ENCODE measurements at places on chromosomes 11 and 22.

DNA sequence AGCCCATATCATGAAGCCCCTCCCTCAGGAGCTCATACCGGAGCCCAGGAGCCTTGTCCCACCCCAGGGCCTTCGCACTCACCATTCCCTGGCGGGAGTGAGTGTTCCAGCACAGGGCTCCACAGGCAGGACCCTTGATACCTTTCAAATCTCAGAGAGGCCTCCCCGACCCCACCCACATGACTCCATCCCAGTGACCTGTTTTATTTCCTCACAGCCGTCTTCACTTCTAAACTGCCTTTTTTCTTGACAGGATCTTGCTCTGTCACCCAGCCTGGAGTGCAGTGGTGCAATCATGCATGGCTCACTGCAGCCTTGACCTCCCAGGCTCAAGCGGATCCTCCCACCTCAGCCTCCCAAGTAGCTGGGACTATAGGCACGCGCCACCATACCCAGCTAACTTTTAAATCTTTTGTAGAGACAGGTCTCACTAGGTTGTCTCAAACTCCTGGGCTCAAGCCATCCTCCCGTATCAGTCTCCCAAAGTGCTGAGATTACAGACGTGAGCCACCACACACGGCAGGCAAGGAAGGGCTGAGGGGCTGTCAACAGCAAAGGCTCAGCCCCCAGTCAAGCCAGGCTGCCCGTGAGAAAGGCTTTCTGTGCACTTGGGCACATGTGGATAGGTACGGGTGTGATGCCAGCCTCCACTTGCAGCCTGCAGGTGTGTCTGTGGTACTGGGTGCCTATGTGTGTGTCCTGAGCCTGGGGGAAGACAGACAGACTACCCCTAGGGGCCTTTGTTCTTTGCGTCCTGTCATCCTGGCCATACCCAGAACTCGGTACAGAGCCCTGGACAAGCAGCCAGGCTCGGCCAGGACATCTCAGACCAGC, 9.3 kb downstream of the RPL3 start:
- DNase-seq: no peak

GRCh38 chr11:112555491-112556364, 295.1 kb upstream of the PLET1 start:
- DNase-seq: no peak

- no peak for DNase-seq
Observed at GRCh38 chr11:11857769-11858168, 16.0 kb downstream of the USP47 start.

DNA sequence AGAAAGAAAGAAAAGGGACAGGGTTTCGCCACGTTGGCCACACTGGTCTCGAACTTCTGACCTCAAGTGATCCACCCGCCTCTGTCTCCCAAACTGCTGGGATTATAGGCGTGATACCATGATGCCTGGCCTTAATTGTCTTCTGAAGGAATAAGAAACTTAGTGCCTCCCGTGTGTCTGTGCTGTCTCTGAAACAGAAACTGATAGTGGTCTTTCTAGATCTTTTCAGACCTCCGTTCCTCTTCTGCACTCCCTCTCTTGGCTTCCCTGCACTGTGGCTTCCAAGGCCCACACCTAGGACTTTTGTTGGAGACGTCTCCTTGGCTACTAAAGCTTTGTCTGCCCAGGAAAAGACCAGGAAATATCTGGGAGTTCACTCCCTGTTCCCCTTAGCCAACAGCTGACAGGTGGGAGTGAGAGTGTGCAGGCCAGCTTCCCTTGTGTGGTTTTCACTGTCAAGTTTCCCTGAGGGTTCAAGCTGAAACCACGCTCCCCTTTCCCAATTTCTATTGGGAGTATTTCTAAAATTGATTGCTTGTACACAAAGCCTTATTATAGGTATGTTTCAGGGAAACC, 10.1 kb upstream of the HTR3B start:
- no peak for DNase-seq

GRCh38 chr22:49922926-49923325, 4.5 kb downstream of the CRELD2 start:
- no peak for DNase-seq

GRCh38 chr11:18756889-18757288, 30.9 kb upstream of the IGSF22 start:
- DNase-seq: no peak

DNA sequence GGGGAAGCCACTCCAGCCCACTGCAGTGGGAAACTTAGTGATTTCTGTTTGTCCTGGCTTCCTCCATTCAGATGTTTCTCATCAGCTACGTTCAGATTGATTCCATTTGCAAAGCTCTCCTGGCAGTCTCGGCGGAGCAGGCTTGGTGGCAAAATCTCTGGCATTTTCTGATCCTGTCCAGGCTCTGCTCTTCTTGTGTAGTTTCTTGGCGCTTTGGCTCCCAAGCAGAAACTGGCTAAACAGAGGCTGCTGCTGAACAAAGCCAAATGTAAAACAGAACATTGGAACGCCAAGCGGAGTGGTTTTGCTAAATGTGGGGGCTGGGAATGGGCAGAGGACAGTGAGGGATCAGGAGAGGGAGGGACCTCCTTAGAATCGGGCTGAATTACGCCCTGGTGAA, 36.7 kb downstream of the ADAMTS8 start:
- DNase-seq: no peak

DNA sequence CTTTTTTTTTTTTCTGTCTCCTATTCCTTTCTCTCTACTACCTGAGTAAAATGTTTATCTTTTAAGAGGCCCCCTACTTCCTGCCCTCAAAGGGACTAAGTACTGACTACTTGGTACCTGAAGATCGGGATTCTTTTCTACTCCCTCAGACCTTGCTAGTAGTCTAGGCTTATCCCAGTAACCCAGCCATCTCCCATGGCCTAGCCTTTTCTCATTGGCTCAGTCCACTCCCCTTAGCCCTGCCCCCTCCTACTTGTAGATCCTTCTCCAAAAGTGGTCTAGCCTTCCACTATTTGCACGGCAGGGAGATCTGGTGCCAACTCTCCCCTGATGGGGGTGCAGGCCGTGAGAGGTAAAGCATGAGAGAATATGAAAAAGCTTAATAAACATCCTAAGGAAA, 133.7 kb downstream of the RCN1 start:
- DNase-seq: no peak

DNA sequence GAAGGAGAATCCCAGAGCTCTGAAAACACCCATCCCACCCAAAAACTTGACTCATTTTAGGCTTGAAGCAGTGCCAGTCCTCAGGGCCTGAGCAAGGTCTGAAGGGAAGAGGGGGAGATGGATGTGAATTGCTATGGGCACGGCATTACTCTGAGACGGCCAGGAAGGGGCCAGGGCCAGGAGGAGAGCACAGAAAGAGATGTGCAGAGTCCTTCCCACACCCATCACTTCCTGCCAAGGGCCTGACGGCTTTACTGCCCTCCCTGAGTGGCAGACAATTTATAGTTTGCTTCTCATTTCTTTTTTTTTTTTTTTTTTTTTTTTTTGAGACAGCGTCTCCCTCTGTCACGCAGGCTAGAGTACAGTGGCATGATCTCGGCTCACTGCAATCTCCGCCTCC, 22.5 kb downstream of the TAB1 start:
- no peak for DNase-seq

DNA sequence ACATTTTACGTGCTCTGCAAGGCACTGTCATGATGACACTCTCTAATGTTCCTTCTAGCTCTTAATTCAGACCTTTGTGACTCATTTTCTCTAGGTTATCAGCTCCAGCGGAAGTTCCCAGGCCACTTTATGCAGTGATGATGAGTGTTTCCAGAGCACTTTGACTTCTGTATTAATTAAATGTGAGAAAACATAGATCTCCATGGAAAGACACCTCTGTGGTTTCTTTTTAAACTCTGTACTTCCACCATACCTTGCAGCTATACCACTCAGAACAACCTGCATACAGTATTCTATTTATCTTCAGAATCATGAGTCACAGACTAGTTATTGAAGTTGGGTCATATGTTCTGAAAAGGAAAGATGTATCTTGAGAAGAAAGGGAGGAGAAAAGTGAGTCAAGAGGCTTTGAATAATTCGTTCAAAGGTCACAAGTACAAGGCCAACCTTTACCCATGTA, 175.6 kb upstream of the TENM4 start:
- no peak for DNase-seq

DNA sequence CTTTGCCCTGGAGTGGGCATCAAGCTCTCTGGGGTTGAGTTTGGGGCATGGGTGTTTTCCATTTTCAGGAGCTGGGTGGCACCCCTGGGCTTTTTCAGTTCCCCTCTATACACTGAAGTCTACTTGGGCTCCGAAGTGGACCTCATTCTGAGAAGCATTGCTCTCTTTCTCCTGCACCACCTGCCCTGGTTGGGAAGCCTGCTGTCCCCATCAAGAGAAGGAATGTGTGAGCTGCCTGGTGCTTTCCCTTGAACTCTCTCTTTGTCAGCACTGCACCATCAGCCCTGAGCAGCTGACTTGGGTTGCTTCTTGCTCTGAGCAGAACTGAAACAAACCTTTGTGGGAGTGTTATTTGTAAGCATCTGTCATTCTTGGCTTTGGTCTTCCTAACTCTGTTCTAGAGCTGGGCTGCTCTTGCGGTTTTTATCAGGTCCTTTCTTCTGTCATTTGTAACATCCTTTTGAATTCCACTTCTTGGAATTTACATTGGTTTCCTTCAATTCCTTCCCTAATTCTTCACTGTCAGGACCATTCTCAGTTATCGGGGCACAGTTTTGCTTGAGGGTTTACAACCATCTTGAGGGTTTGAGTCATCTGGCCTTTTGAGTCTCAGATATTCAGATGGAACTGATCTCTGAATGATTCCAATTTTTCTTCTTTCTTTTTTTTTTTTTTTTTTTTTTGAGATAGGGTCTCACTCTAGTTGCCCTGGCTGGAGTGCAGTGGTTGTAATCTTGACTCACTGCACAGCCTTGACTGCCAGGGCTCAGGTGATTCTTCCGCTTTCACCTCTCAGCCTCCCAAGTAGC, 20.5 kb downstream of the UBE2L3 start:
- DNase-seq: no peak

- no peak for DNase-seq
Observed at GRCh38 chr11:121864660-121865059, 251.4 kb downstream of the BLID start.

DNA sequence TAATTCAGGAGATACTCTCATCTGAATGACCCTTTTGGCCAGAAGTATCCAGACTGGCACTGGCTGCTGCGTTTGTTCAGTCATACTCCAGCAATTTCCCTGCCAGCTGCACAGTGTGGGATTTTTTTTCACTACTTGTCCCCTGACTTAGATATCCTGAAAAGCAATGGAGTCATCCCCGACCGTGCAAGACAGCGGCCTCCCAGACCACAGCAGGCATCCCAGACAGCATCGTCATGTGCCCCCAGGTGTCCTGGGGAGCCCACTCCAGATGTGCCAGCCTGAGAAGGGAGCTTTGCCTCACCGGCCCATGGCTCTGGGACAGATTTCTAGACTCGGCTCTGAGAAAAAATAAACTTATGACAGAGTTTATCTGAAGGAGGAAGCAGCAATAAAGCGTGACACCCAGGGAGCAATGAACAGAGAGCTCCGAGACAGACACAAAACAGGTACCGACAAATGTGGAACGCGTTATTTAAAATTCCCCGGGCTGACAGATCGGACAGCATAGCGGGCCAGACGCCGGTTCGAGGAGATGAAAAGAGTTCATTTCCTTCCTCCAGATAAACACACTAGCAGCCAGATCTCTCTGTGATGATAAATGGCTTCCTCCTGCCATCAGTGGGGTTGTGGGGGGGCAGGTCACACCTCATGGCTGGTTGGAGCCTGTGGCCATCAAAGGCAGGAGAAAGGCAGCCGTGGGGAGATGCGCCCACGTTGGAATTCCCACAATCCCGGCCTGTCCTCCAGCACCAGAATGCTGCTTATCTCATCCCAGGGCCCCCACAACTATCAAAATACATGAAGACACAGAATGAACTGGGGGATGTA, 106.4 kb upstream of the FGF3 start:
- no peak for DNase-seq

DNA sequence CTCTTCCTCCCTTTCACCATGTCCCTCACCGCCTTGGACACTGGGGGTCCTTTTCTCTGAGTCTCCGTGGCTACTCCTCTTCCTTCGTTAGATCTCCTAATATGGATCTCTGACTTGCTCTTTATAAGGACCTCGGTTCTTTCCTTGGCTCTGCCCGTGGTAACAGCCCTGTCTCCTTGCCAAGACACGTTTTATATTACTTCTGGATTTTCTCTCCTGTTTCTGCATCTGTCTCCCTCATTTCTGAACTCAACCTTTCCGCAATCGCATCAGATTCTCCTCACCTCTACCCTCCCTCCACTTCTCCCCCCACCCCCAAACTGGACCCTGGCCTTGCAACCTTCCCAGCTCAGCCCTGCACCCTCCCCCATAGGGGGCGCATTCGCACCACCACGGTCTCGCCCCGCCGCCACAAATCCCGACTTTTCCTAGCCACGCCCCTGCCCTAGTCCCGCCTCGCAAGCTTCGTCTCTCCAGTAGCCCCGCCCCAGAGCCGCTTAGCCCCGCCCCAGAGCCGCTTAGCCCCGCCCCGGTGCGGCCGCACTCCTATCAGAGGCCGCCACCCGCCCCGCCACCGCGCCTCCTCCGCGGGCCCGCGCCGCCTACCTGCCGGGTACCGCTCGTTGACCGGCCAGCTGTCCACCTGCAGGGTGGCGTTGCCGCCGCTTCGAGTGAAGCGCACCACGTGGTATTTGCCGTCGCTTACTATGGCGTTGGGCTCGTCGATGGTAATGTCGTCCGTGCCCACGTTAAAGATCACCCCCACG, 39.0 kb downstream of the SLC22A12 start:
- no peak for DNase-seq

GRCh38 chr11:17273668-17274282, 2.8 kb upstream of the NUCB2 start:
- no peak for DNase-seq

DNA sequence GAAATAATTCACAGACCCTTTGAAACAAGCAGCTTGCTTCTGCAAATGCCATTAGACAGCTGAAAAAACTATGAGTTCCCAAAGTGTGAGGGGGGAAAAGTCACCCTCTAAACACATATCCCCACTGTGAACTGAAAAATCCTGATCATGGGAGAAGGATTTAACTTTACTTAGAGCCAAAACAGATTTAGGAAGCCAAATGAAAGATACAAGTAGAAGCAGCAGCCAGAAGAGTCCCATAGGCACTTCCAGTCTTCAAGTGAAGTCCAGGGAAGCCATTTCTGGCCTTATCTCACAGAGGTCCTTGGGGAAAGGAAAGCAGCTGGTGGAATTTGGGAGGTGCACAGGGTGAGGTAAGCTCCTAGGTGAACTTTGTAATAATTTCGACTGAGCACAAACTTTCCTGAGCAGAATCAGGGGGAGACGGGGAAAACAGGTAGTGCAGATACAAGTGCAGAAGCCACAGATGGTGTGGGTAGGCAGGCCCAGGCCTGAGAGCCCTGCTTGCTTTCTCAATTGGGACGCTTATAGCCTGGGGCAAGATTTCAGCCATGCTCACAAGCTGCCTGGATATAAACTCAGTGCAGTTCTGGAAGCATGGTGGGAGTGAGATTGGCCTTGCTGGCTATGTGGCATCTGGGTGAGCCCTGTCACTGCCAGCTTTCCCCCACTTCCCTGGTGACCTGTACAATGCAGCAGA, 44.8 kb downstream of the GAS2 start:
- no peak for DNase-seq

- DNase-seq: no peak
Observed at GRCh38 chr11:126102436-126102981, 39.8 kb upstream of the CDON start.

GRCh38 chr22:20128902-20129746, 2.5 kb upstream of the ZDHHC8 start:
- no peak for DNase-seq

- no peak for DNase-seq
Observed at GRCh38 chr11:62664405-62665074, 470 bp downstream of the C11orf98 start.
